ENCODE measurements at places on chromosomes 5 and 9.

GRCh38 chr9:137832191-137832700, 45.3 kb upstream of the CACNA1B start:
- no peak for DNase-seq

DNA sequence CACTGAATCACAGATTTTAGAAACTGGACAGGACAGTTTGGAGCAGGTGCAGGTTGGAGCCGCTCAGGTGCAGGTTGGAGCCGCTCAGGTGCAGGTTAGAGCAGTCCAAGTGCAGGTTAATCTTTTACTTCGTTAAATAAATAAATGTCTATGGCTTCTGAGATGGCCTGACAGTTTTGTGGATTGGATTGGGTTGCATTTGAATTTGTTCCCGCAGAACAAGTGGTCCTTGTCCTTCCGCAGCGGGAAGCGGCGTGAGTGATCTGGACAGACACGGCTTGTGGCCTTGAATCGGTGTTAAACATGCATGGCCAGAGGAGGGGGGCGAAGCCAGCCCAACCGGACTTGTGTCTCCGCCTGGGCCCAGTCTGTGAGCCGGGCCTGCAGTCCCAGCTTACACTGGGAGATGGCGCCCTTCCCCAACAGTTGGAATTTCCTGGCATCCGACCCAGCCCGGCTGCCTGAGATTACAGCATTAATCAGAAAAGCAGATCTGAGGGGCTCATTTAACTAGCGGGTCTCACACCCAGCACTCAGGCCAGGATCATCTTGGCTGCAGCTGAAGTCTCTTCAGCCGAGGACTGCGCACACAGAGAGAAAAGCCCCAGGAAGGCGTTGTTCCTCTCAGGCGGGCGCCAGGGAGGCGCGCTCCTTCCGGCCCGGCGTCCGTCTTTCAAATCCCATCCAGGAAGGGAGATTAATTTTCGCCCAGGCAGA, 1.5 kb upstream of the OLFM1 start:
- DNase-seq: no peak

- DNase-seq: no peak
Observed at GRCh38 chr5:16312785-16313184, 133.2 kb upstream of the MARCHF11 start.

DNA sequence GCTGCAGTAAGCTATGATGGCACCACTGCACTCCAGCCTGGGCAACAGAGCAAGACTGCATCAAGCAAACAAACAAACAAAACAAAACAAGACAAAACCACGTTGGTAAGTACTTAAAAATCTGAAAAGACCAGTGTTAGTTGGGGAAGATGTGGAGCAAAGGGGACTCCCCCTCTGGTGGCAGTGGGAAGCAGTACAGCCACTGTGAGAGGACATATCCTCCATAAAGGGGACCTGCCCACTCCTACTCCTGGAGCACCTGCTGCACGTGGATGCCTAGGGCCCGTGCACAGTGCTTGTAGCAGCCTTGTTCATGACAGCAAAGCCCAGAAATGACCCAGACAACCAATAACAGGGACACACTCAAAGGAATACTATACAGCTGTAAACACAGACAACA, 17.0 kb upstream of the IPPK start:
- DNase-seq: no peak

GRCh38 chr9:121266906-121267650, 884 bp upstream of the GSN start:
- DNase-seq: no peak

GRCh38 chr9:134842321-134842720, 38.3 kb upstream of the FCN2 start:
- DNase-seq: no peak

DNA sequence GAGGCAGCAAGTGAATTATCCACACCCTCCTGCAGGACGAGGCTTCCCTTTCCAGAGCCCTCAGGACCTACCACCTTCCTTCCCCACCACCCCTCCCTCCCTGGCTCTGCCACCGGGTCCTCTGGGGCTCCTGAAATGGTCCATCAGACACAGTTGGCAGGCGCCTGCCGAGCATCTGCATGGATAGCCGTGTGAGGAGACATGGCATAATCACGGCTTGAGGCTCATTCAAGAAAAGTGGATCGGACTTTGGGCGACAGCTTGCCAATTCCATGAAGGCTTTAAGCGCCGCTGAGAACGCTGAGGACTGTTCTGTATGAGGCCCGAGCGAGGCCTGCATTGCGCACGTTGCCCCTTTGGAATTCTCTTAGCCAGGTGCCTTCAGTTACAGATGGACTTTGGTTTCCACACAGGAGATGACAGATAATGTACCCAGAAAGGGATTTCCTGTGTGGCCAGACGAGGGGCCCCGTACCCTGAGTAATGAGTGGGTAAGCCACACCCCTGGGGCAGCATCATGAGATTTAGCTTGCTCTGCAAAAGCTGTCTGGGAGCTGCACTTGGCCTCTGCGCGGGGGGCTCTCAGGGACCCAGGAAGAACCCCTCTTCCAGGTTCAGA, 179.8 kb downstream of the OLFM1 start:
- no peak for DNase-seq

- no peak for DNase-seq
Observed at GRCh38 chr9:135186248-135187164, 99.0 kb downstream of the OLFM1 start.

DNA sequence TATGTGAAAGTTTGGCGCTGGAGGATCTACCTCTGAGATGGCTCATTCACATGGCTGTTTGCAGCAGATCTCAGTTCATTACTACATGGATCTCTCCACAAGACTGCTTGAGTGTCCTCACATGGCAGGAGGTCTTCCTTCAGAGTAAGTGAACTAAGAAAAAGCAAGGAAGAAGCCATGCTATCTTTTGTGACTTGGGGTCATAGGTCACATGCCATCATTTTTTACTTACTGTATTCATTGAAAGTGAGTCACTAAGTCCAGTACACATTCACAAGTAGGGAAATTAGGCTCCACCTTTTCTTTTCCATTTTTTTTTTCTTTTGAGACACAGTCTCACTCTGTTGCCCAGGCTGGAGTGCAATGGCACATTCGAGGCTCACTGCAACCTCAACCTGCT, 8.7 kb upstream of the CDKN2AIPNL start:
- no peak for DNase-seq

DNA sequence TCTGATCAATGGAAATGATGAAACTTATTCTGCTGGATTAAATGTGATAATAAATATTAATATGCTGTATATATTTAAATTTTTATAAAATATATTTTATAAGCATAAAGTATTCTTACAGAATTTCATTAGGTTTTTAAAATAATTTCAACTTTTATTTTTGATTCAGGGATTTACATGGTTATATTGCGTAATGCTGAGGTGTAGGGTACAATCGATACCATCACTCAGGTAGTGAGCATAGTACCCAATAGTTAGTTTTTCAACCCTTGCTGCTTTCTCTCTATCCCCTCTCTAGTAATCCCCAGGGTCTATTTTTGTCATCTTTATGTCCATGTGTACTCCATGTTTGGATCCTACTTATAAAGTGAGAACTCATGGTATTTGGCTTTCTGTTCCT, 5.7 kb downstream of the TLR4 start:
- DNase-seq: no peak
